Hindlimb muscle (tissue), 1 donor: ENCODE measurements at places on chromosomes 13 and 19.
A peak's percentile ranks its signal among the peaks of the same experiment; 100 is the strongest.

GRCh38 chr13:82720986-82721385 is 1161.3 kb downstream of the SLITRK1 start:
- DNase-seq, result peak; percentile 18

DNA sequence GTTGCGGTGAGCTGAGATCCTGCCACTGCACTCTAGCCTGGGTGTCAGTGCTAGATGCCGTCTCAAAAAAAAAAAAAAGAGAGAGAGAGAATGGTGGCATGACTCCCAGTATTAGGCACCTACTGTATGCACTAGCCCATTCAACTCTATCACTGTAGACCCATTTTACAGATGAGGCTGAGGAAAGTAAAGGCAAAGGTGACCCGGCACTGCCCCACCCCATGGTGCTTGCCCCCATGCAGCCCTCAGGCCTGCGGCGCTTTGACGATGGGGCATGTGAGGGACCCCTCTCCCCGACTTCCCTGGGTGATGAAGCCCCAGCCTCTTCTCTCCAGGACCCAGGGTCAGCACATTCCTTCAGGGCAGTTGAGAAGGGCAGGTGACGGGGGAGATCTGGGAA is 7.3 kb downstream of the NPAS1 start:
- DNase-seq, result no peak

GRCh38 chr13:109816808-109817203 is 30.4 kb upstream of the IRS2 start:
- DNase-seq, result no peak

- peak; percentile 77 for DNase-seq
Observed at GRCh38 chr19:56751078-56751489, 79.5 kb upstream of the ZNF835 start.

- DNase-seq, result no peak
Observed at GRCh38 chr19:2912306-2912705, 11.6 kb downstream of the ZNF57 start.

DNA sequence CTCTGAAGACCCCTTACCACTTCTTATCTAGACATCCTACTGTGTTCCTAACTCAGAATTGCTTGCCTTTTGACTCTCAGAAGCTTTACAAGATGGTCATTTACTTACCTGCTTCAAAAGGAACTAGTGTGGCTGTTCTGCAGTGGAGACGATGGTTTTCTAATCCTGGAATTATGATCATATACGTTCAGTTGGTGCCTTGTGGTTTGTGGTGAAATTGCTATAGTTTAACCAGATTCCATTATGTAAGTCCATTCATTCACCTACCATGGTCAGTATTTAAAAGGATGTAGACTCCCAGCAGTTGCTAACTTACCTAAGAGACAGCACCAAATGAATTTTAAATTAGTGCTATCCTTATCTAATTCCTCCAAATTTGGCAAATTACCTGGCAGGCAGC is 210.9 kb downstream of the SHISA2 start:
- DNase-seq, result no peak

GRCh38 chr13:75309981-75310580 is 171.9 kb downstream of the TBC1D4 start:
- DNase-seq, result no peak

GRCh38 chr19:28103921-28104320 is 1109.0 kb downstream of the UQCRFS1 start:
- DNase-seq, result no peak

- DNase-seq, result no peak
Observed at GRCh38 chr13:105466376-105466775, 1069.1 kb downstream of the EFNB2 start.

- no peak for DNase-seq
Observed at GRCh38 chr13:47120282-47120681, 223.4 kb upstream of the HTR2A start.

DNA sequence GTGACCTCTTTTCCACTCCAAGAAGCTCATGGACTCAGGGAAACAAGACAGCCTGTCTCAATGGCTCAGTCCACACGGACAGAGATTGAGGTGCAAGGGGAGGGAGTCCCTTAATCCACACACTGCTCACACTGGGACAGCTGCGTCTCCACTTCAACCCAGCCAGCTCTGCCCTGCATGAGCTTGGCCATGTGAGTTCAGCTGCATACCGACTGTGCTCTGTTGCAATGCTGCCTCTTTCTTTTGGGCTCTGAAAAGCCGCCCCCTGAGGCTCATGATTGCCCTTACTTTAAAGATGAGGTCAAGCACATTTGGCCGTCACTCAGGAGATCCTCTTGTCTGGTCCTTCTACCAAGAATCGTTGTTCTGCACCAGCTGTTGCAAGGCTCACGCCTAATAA is 64.8 kb upstream of the KCTD15 start:
- peak; percentile 6 for DNase-seq

- no peak for DNase-seq
Observed at GRCh38 chr13:76512721-76513145, 373.5 kb downstream of the KCTD12 start.

- DNase-seq, result no peak
Observed at GRCh38 chr13:99046851-99047250, 69.0 kb upstream of the DOCK9 start.

- DNase-seq, result no peak
Observed at GRCh38 chr19:662207-662961, 630 bp downstream of the RNF126 start.

DNA sequence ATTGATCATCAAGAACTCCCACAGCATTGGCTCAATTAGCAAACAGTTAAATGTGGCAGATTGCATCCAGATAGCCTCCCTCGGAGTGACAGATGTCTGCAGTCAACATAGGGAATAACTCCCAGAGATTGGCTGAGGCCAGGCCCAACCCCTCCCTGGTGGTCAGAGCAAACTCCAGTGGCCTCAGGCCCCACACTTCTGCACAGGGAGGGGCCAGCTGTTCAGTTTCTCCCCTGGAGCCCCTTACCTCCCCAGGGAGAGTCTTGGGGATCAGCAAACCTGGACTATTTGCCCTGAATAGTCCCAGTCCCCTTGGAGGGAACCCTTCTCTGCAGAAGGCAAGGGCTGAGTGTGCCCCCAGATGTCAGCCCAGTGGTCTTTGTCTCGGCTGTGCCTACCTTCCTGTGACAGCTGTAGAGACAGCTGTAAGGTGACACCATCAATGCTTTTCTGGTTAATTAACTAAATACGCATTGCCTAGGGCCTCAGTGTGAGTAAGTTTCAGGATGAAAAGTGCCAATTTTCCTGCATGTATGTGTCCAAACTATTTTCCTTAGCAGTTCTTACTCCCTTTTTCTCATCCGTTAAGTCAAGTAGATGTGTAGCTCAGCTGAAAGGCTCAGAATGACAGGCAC is 102.7 kb upstream of the UQCRFS1 start:
- no peak for DNase-seq

DNA sequence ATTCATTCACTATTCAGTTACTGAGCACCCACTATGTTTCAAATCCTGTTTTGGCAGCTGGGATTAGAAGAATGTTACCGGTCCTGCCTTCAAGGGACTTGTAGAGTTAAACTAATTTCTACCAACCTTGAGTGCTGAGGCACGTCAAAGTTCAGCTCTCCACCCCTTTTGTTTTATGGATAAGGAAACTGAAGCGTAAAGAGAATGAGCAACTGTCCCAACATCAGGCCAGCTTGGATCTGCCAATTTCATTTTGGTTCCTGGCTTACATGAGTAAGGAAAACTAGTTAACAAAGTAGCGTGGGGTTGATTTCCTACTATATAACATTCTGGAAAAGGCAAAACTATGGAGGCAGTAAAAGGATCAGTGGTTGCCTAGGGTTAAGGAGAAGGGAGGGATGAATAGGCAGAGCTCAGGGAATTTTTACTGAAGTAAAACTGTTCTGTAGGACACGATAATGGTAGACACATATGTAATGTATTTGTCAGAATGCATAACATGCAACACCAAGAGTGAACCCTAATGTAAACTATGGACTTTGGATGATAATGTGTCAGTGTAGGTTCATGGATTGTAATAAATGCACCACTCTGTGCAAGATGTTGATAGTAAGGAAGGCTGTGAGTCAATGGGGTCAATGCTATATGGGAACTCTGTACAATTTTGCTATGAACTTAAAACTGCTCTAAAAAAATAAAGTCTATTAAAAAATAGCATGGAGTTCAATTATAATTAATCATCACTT is 19.9 kb upstream of the MTIF3 start:
- DNase-seq, result no peak

- DNase-seq, result no peak
Observed at GRCh38 chr13:30796132-30796572, 60.8 kb downstream of the ALOX5AP start.

GRCh38 chr19:1018393-1018792 is 2.5 kb downstream of the TMEM259 start:
- DNase-seq, result no peak

GRCh38 chr13:51935326-51936171 is 73.8 kb downstream of the CCDC70 start:
- DNase-seq, result no peak

- peak; percentile 25 for DNase-seq
Observed at GRCh38 chr19:35592226-35592625, 6.3 kb downstream of the PMIS2 start.

DNA sequence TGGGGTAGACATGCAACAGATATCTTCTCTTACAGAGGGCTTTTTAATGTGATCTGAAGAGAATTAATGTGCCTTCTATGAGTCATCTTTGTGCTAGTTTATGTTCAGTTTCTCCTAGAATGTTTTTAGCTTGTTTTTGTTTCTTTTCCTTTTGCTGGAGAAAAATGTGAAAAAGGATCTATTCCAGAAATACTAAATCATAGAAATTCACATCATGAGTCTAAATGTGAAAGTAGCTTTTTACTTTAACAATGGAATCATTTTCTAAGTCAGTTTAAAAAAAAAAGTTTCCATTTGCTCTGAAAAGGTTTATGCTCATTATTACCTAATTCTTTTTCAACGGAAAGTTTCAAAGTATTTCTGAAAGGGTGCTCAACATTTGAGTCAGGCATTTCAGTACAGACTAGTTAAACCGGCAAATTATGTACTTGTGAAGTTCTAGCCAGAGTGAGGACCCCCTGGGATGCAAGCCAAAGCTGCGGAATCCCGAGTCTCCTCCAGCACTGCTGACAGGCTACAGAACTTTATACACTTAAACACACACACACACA is 72.9 kb downstream of the SPATA13 start:
- DNase-seq, result peak; percentile 56

GRCh38 chr13:60402022-60402421 is 5.0 kb downstream of the TDRD3 start:
- no peak for DNase-seq

DNA sequence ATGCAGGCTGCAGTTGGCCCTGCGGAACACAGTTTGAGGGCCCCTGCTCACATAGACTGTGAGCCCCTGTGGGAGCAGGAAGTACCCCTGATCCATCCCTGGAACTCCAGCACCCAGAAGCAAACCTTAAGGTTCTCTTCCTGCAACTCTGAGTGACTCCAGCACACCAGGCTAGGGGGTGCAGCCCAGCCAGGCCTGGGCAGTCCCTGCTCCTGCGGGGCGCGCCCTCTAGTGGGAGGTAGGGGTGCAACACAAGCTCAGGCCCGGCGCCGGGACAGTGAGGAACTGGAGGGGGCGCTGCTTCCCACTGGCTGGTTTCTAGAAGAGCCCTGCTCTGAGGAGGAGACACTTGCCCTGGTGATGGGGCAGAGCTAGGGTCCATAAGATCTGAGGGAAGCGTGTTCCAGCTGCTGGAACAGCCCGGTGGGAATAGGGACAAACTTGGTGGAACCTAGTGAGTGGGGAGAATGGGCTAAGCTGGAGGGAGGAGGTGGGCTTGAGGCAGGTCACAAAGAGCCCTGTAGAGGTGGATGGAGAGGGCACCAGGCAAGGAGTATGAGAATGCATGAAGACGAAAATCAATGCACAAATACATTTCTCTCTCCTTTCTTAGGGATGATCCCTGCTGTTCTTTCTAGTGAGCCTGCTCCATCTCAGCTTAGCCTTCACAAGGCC is 5.0 kb downstream of the ZSCAN5A start:
- DNase-seq, result no peak

DNA sequence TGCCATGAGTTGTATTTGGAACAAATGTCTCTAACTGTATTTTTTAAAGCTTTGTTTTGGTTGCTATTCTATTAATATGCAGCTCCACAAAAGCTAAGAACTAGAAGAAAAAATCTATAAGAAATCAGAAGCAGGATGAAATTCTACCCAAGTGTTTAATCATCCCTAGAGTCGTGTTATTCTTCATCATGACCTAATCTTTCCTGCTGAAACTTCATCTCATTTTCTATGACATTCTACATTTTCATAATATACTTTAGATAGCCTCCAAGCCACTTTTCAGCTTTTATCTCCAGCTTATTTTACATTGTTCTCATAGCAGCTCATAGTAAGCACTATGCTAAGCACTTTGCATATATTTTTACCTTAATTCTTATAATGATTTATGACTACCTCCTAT is 302.8 kb downstream of the FOXO1 start:
- no peak for DNase-seq

DNA sequence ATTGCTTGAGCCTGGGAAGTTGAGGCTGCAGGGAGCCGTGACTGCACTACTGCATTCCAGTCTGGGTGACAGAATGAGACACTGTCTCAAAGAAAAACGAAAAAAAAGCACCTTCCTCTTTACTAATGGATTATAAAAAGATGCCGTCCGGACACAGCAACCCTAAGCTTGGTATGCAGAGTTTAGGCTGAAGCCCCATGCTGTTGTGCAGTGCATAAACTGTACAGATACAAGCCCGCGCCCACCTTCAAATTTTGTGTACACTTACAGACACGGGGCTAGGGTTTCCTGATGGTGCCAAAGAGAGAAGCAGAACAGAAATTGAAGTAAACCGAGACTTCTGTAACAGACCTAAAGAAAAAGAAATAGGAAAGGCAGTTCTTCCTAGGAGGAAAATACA is 9.0 kb downstream of the LPAR6 start:
- DNase-seq, result no peak

DNA sequence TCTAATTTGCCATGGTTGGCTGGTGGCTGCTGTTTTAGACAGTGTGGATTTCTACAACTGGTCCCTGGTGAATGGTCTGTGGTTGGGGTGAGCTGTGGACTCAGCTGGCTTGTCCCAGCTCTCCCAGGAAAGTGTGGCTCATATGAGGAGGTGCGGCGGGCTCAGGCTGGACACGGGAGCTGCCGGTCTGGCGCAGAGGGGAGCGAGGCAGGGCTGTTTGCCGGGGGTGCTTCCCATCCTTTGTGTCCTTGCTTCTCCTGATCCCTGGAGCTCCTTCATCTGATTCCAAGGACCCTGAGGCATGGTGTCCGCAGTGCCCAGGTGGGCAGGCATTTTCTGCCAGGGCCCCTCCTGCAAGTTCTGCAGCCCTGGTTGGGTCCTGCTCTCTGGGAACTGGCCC is 104.9 kb downstream of the TEX29 start:
- no peak for DNase-seq

GRCh38 chr13:25490236-25490635 is 118.5 kb downstream of the ATP8A2 start:
- DNase-seq, result no peak

GRCh38 chr19:31890230-31890629 is 455.2 kb upstream of the ZNF507 start:
- DNase-seq, result no peak

DNA sequence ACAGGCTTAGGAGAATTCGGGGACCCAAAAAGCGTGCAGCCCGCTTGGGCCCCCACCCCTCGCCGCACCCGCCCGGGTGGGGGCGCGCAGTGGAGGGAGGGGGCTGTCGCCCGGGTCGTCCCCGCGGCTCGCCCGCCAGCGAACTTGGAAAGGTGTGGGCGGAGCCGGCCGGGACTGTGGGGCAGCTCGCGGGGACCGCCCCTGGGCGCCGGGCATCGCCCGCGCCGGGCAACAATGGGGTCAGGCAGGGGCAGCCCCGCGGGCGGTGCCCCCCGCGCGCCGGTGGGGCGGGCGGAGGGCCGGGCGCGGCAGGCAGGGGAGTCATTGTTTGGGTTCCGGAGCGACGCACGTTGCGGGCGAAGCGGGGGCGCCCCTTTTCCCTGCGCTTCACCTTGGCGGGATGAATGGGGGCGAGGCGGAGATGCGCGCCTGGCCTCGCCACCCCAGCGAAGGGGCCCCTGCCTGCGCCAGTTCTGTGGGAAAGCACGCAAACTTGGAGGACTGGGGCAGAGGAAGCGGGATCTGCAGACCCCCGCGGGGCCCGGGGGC is 647 bp upstream of the KLF12 start:
- DNase-seq, result no peak
